Activated gamma-delta T cell treated with anti-CD3 and anti-CD28 coated beads, Interleukin-2, amount 50 U/mL, for 16 hours (primary cell): ENCODE measurements at places on chromosomes 16 and 17.

DNA sequence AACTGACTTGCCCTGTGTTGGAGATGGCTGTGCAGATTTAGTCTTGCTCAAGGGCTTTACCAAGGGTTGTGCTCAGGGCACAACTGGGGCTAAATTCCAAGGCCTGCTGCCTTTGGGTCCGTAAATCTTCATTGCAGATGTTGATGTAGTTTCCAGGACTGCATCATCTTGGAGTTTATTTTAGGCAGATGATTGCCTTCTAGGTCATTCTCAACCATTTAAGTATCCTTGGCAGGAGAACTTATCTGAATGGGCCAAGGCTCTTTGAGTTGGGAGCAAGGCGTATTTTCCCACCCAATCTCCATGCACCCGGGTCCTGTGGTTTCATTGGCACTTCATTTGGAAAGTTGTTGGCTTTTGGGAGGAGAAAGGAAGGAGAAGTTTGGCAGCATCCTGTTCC is 200.3 kb downstream of the MSI2 start:
- DNase-seq, result no peak

DNA sequence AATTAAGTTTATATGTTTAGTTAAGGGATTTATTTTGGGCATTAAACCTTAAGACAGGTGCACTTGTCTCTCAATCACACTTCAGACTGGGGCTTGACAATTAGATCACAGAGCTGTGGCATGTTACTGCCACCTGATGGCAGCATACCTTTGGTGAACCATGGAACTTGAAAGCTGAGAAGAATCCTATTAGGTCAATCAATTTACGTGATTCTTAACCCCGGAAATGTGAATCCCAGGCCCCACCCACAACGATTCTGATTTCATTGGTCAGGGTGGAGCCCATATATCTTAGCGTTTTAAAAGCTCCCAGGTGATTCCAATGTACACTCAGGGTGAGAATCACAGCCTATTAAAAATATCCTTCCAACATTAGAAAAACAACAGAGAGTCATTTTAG is 91.0 kb downstream of the GSG1L start:
- no peak for DNase-seq

DNA sequence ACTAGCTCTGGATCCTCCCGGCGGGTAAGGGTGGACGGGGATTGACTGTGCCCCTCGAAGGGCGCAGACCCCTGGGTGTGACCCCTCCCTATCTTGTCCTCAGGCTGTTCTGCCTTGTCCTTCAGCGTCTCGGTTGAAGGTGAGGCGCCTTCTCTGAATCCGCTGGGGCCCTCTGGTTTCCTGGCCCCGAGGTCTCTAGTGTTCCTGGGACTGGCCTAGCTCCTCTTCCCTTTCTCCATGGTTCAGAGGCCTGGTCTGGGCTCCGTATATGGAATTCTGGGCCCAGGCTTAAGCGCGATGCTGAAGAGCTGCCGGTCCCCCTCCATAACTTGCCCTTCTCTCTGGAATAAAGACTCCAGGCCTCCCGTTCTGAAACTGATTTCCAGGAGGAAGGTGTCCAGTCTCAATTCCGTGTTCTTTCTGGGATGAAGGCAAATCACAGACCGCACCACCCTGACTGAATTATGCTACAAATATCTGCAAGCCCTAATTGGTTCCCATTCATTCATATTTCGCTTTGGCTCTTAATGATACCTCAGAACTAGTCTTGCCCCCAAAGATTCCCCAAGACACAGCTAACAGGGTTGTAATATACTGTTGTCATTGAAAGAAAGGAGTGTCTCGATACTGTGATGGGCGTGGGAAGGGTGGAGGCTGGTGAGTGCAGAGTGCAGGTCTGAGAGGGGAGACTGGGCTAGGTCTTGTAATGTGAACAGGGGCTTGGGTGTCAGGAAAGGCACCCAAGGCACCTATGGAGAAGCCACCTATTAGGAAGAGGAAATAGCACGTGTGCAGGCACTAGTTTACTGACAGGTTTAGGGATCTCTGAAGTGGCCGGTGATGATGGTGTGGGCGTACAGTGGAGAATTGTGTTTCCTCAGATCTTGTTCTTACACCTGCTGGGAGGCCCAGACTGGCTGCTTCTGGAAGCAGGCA is 851 bp downstream of the EDC4 start:
- DNase-seq, result no peak

- no peak for DNase-seq
Observed at GRCh38 chr17:2778489-2778888, 17.7 kb upstream of the RAP1GAP2 start.

DNA sequence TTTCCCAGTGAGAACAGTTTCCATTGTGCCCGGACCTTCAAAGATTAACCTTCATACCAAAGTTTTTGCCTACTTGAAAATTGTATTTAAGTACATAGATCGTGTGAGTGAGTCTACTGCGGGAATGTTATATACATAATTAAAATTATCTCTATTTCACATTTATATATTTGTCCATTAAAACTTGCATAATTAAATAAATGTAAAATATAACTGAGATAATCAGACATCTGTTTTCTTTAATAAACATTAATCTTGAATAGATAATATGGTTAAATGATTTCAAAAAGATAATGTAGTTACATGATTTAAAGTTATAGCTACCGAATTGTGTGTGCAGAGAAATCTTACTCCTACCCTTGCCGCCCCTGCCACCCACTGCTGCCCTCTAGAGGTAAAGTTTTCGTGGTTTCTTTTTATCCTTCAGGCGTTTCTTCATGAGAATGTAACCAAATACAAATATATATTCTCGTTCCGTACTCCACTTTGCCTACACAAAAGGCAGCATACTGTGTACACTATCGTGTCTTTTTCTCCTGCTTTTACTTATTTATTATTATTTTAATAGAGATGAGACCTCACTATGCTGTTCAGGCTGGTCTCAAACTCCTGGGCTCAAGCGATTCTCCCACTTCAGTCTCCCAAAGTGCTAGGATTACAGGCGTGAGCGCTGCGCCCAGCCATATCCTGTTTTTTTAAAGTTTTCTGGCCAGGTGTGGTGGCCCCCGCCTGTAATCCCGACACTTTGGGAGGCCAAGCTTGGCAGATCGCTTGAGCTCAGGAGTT is 35.6 kb downstream of the RPA1 start:
- DNase-seq, result no peak

DNA sequence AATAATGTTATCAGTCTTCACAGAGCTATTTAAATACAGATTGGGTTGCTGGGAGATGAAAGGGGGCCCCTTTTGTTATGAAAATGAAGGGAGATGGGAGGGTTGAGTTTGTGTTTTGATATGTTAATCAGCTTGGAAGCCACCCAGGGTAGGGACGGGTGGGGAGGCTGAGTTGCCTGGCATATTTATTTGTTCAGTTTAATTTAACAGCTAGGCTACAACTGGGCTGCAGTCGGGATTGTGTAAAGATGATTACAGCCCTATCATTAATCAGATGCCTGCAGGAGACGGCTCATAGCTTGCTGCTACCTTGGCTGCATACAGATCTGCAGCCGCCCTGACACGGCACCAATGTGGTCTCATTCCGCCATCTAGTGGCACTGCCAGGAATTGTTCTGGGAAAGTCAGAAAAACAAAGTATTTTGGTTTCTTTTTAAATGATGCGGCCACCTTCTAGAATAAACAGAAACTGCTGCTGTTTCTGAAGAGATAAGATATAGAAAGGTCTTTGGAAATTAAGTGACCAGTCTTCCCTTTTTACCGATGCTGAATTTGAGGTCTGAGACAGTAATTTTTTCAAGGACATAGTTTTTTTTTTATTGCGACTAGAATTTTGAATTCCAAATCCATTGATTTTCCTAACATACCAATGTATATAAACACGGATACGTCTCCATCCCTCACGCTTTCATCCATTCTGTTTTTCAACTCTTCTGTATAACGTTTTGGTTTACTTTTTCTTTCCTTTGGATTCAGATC is 458.0 kb upstream of the ASIC2 start:
- DNase-seq, result peak; percentile 36

- DNase-seq, result no peak
Observed at GRCh38 chr17:13909901-13910519, 159.3 kb upstream of the COX10 start.

GRCh38 chr17:81867991-81868673 is 3.0 kb downstream of the ARHGDIA start:
- DNase-seq, result no peak

DNA sequence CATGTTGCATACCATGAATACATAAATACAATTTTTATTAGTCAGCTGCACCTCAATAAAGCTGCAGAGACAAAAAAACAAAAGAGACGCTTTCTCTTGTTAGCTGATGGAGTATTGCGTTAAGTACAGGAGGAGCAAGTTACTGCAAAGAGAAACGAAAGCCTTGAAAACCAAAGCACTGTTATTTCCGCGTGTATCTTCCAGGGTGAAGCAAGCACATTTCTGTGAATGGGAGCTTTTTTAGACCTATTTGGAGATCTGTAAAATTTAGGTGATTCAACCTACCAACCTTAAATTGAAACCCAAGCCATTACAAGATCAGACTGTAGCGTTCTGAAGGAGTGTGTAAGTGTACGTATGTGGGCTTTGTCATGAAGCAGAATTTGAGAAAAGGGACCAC is 390.4 kb downstream of the SOX9 start:
- no peak for DNase-seq

DNA sequence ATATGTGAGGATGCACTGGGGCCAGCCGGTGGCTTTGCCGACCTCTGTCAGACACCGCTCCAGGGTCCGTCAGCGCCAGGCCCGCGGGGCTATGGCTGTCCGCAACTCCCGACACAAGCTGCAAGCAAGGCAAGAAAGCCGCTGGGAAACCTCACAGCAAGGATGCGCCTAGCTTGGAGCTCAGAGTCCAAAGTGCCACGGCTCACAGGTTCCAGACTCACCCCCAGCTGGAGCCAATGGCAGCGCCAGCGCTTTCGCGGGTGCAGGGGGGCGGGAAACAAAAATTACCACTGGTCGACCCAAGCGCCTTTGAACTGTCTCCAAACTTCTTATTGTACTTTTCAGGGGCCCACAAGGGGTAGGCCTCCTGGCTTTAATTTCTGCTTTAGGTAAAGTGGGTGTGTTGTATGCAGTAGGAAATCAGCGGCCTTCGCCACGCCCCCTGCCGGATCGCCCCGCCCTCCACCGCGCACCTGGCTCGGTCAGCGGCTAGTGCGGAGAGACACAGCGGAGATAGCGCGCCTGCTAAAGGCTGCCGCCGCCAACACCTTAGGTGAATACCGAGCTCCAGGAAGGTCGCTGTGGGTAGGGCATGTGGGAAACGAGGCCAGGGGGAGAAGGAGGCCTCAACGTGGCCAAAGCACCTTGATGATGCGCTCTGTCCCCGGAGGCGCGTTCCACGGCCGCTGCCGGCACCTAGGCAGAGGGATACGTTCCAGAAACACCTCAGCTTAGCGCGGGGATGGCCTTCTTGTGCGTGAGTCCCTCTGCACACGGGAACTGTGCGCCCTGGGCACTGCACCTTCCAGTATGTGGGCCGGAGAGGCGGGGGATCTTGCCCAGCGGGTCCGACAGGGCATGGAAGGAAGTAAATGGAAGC is 61.0 kb upstream of the RBL2 start:
- peak; percentile 55 for DNase-seq

DNA sequence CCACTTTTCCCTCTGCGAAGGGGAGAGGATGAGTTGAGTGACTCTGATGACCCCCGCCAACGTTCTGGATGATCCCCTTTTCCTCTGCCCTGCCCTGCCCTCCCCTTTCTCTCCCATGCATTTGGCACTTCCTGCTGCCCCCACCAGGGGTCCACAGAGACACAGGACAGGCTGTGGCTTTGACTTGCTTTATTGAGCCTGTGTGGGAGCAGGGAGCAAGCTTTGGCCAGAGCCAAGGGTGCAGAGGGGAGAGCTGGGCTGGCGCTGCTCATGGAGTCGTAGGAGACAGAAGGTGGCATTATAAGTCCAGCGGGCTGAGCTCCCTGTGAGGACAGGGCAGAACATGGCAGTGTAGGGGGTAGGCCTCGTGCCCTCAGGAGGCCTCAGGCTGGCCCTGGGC is 1.6 kb downstream of the PPY start:
- DNase-seq, result no peak

GRCh38 chr17:37384560-37385149 is 8.9 kb downstream of the C17orf78 start:
- DNase-seq, result no peak

DNA sequence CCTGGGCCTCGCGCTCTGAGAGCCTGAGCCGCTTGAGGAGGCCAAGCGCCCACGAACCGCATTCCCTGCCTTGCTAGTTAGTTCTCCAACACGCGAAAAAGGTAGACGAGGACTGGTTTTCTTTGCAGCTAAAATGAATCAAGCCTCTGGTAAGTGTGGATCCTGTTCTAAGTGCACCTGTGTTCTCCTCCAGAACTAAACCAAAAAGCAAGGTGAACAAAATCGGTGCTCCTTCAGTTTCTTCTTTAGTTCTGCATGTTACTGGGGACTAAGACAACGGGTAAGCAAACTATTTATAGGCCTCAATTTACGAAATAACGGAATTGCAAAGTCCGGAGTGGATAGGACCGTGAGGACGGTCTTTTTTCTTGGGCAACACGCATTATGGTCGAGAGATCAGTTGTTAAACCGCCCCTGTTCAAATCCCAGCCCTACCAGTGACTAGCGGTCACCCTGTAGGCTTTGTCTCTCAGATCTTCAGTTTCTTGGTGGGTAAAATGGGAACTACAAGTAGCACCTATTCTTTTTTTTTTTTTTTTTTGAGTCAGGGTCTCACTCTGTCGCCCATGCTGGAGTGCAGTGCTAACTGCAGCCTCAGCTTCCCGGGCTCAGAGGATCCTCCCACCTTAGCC is 993 bp upstream of the ANKRD11 start:
- DNase-seq, result no peak

GRCh38 chr16:57797526-57798266 is 4.6 kb downstream of the KIFC3 start:
- DNase-seq, result no peak

- DNase-seq, result no peak
Observed at GRCh38 chr16:63323722-63324705, 1287.8 kb upstream of the CDH8 start.

- DNase-seq, result no peak
Observed at GRCh38 chr16:3656491-3657468, 2.3 kb downstream of the DNASE1 start.

- DNase-seq, result no peak
Observed at GRCh38 chr17:76088041-76088867, 9.3 kb downstream of the ZACN start.

GRCh38 chr17:49783071-49783715 is 5.3 kb upstream of the KAT7 start:
- DNase-seq, result no peak

- no peak for DNase-seq
Observed at GRCh38 chr16:17798716-17799115, 328.0 kb upstream of the XYLT1 start.

DNA sequence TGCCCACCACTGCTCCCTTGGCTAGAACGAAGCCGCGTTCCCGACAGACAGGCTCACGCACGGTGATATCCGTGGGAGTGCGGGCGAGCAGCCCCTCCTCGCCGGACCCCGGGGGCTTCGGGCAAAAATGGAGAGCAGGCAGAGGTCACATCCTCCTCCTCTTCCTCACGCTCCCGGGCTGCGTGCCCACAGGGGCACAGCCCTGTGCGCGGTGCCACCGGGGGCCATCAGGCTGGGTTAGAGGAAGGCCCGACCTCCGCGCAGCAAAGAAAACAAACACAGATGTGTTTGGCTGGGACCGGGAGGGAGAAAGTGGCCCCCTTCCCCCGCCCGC is 519 bp upstream of the NTN1 start:
- no peak for DNase-seq

- DNase-seq, result no peak
Observed at GRCh38 chr17:21361020-21361809, 14.9 kb upstream of the KCNJ12 start.

GRCh38 chr17:82959990-82960418 is 119.4 kb upstream of the METRNL start:
- no peak for DNase-seq

- DNase-seq, result no peak
Observed at GRCh38 chr17:61408151-61409041, 8.8 kb downstream of the TBX2 start.
